RPMI7951 (cell line): ENCODE measurements at places on chromosomes 1 and 21.

DNA sequence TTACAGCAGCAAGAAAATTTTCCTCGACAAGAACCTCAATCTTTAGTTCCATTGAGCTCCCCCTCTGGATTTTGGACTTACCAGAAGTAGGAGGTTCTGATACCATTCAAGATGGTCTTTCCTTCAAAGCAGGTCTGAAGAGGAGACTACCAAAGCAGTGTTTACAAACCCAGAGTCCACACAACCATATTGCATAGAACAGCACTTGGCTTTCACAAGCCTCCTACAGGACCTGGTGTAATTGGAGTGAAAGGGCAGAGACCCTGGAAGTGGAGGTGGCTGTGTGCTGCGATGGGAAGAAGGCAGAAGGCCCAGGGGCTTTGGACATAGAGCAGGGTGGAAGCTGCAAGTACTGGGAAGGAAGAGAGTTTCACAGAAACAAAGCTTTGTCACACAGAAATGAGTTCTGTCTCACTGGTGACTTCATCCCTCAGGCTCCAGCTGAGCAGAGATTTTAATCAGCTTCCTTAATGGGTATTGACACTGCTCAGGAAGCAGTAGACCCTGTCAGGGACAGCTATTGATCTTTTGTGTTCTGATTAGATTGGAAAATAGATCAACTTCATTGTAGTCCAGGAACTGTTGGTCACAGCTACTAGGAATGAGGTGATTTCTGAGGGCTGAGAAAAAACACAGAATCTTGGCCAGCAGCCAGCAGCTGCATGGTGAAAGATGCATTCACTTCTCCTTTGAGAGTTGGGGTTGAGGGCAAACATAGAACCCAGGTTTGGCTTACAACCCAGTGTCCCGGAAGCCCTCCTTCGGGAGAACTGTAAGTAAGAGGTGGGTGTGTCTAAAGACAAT is 124.0 kb downstream of the SYT2 start:
- DNase-seq, result peak; percentile 43

GRCh38 chr1:39826583-39826982 is 37.9 kb upstream of the BMP8B start:
- DNase-seq, result no peak

DNA sequence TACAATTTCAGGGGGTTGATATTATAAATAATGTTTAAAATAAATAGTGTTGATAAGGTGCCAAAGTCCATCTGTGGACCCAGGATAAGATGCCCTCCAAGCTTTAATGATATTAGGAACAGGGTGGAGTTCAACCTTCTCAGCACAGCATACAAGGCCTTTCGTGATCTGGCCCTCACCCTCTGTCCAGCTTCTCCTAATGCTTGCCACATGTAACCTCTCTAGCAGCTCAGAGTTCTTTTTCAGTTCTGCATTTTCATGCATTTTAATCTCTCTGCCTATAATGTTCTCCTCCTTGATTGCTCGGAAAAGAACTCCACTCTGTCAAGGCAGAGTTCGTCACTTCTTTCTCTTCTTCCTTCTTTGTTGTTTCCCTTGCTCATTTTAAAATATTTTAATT is 21.4 kb upstream of the SMAP2 start:
- no peak for DNase-seq

GRCh38 chr1:45493116-45493697 is 2.2 kb upstream of the TESK2 start:
- peak; percentile 53 for DNase-seq
